ENCODE measurements at places on chromosomes 12 and 14.

DNA sequence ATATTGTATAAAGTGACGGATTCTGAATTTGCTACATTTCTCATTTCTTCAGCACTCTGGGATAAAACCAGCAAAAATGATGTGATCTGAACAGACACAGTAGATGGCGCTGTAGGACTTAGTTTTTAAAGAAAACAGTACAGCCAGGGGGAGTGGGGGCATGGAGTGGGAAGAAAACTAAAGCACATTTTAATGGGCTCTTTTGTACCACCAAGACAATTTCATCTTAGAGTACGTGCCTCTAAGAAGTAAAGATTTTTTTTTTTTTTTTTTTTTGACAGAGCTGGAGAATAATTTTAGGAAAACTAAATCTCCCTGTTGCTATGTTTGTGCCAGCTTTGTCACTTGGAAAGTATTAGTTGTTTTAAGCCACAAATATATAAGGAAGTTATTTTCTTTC lies 124.4 kb downstream of the RAD51B start:
- DNase-seq: peak; percentile 32

GRCh38 chr14:99055816-99056215 lies 216.2 kb downstream of the BCL11B start:
- no peak for DNase-seq

DNA sequence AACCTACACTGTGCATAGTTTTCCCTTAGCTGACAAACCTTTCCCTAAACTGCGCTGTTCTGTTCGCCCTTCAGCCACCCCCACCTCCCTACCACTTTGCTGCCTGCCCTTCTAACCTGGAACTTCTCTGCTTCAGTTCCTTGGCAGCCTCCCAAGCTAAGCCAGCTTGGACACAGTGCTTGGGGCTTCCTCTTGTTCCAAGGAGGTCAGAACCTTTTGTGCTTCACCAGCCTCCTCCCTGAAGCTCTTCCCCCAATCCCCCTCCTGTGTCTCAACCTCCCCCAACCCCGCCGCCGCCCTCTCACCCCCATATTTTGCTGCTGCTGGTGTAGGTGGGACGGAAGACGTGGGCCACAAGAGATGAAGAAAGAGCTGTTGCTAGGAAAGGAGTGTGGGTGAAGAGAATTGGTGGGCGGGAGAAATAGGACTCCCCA lies 8.1 kb upstream of the RIC8B start:
- no peak for DNase-seq

DNA sequence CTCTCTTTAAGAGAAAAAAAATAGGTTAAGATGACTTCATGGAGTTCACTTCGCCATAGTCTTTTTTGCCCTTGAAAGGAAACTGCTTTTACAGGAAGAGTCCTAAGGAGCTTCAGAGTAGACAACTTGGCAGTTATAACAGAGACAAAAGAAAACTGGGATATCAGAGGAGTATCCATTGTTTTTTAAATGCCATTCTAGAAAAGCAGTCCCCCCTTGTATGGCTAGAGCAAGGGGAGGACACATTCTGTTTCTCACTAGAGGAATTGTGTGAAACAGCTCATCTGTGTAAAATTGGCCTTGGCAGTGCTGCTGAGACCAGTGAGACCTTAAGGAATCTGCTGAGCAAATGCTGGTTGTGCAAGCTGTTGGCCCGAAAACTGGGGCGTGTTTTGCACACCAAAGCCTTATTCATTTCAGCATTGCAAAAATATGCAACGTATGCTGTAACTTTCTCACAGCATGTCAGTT lies 128.0 kb downstream of the GPR135 start:
- DNase-seq: no peak

GRCh38 chr12:114678718-114679117 lies 5.3 kb downstream of the TBX3 start:
- no peak for DNase-seq

DNA sequence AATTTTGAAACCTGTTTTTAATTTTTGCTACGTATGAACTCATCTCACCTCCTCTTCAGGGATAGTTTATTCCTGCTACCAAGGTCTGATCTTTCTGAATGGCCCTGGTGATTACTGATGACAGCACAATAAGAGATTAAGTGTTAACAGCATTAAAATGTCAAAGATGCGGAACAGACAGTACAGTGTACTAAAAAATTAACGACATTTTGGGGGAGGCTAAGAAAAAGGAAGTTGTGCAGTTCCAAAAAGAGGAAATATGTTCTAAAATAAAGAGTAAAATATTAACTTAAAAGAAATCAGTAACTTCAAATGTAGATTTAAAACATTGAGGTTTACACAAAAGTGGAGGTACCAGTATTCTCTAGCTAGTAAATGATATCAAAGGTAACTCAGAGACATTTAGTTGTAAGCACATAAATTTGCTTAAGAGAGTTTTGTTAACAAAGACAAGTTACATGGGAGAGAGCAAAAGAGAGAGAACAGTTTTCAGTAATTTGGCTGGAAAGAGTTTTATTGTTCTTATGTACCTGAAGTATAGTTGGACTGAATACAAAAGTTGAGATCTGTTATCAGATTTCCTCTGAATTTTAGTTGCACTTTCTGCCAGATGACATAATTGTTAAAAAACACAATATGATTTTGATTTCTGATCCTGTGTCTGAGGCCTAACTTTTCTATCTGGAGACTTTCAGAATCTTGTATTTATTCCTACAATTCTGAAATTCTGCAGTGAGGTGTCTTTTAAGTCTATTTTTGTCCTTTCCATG lies 4.2 kb upstream of the CLECL1 start:
- no peak for DNase-seq

DNA sequence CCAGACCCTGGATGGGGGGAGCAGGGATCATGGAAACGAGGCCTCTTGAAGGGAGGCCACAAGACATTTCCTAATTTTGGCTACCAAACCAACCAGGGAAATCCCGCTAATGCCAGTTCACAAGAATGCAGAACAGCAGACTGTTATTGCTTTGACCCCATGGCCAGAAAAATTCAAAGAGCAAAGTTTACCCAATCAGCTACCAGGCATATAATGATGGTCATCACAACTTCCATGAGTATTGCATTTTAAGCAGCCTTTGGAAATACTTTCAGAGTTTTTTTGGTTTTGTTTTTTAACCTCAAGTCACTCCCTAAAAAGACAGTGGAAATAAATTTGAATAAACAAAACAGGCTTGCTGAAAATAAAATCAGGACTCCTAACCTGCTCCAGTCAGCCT lies at the start of gene IL25:
Gene IL25 (plus strand): TSS at position 301 of the 400 bp plus-strand sequence.
- no peak for DNase-seq

GRCh38 chr12:52573743-52574142 lies at the start of gene KRT74:
KRT74 (minus strand) TSS chr12:52573843; CDS start chr12:52573777, 66 bp downstream.
- DNase-seq: no peak

DNA sequence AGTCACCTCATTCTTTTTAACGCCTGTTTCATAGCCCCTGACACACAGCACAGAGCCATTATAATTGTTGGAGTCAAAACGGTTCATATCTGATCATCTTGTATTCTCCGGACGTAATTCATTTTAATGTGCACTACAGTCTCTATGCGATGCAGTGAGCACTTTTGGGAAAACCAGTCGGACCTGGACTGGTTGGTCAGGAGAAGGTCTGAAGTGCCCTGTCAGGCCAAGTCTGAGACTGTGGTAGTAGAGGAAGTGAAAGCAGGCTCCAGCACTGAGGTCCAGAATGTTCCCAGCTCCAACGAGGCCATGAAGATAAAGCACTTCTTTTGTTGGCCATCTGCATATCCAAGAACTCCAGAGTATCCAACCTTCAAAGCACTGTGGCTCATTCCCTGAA lies 117.1 kb upstream of the NCOR2 start:
- DNase-seq: no peak
